ENCODE measurements at places on chromosomes 5 and 9. TPM values are rescaled to one million over a fixed set of nuclear protein-coding genes. Genes with fewer than 3 reads are reported as not detected.

Gene MYOT
- 3.7 TPM for total RNA-seq

Gene DNAH5
- 1.8 TPM for total RNA-seq

Gene HABP4
- 17.4 TPM for total RNA-seq

Gene CDKN2B-AS1
- 0.55 TPM for total RNA-seq

Gene CTXN3
- total RNA-seq = not detected

Gene PLPP7
- 7.2 TPM for total RNA-seq

Gene OGN
- total RNA-seq = 154 TPM

Gene CCDC192
- total RNA-seq = not detected

Gene PCDHB5
- total RNA-seq = 8.0 TPM

Gene PCDHA9
- total RNA-seq = 0.29 TPM

Gene NUDT12
- total RNA-seq = 25.1 TPM

Gene CCL21
- total RNA-seq = 30.2 TPM

Gene SLC45A2
- 0.66 TPM for total RNA-seq

Measured in mucosa of gallbladder (tissue), 1 donor.